ENCODE measurements at places on chromosomes 6 and 20.
A peak's percentile ranks its signal among the peaks of the same experiment; 100 is the strongest.

GRCh38 chr20:9367746-9368145 lies 146.6 kb upstream of the LAMP5 start:
- no peak for DNase-seq

- no peak for DNase-seq
These were observed 52.4 kb upstream of the TRIM26 start for GRCh38 chr6:30265594-30265993.

DNA sequence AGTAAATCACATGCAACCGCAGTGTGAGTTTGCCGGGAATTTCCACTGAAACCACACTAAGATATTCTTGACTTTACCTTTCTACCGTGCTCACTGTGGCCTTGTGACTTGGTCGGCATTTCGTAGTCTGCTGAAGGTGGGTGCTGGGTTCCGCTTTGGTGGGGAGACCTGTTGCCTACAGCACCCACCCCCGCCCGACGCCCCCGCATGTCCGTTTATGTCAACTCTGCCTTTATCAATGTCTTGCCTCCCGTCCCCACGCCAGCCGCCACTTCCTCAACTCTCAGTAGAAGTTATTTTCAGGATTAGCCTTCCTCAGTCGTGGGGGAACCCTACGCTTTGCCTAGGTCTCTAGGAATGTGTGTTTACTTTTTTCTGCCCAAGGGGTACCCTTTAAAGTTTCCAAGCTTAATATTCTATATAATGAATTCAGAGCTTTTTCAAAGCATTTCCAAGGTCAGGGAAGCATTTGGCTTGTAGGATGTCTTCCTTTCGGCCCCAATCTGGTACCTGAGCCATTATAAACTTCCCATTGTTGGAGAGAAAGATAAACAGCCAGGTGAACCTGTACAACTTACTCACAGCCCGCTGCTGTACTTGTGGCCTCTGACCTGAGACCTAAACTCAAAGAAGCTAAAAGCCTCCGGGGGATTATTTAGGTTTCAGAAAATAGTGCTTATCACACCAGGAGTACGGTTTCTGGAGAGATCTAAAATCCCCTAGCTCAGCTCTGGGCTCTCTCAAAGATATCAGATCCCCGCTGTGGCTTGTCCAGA lies 54.2 kb downstream of the TBC1D7 start:
- peak; percentile 55 for DNase-seq

- DNase-seq = no peak
These were observed 231.0 kb upstream of the GMDS start for GRCh38 chr6:2476376-2476775.

DNA sequence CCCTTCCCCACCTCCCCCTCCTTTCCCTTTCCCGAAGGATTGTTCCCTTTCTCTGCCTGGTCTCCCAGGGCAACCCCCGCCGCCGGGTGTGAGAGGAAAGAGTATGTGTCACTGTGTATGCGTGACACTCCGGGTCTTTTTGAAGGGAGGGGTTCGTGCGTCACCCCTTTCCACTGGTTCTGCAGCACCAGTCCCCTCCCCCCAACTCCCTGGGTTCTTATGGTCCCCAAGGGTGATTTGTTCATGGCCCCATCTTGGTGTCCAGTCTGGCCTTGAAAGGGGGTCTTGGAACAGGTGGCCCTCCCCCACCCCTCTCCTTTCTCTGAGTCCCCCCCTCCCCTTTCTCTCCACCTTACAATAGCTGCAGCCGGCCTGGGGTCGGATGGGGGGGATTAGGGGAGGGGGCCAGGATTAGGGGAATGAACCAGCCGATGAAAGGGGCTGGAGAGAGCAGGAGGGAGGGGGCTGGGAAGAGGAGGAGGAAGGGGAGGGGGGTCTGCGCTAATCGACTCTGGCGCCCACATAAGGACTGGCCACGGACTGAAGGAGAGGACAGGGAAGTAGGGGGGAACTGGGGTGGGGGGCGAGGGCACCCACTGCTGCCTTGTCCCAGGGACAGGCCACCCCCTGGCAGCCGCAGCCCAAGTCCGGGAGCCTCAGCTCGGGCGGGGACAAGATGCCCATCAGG lies 1.3 kb upstream of the RING1 start:
- DNase-seq = no peak

DNA sequence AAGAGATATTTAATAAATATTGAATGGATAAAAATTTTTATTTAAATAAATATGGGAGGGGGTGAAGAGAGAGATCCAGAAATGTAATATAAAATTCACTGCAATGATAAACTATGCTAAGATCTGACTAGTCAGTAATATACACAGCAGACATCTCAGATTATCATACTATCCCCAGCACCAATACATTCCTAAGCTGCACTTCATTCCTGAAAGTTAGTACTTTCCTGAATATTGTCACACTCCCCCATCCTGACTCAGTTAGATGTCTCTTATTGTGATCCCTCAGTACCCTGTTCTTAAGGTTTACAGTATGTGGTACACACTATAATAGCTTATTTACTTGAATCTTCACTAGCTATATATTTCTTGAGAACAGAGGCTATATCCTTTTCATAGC lies 88.3 kb upstream of the KCNQ5 start:
- no peak for DNase-seq

DNA sequence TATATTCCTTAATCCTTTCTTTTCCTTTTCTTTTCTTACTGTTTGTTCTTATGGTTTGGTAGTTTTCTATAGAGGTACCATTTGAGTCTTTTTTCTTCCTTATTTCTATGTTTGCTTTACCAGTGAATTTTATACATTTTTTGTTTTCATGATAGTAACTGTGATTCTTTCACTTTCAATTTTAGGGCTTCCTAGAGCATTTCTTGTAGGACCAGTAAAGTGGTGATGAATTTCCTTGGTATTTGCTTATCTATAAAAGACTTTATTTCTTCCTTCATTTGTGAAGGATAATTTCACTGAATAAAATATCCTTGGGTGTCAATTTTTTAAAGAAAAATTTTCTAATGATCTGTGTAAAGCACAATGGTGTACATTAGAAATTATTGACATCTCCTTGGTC lies 637.4 kb downstream of the CD109 start:
- DNase-seq = no peak

- DNase-seq = no peak
These were observed 4.8 kb upstream of the BCAS4 start for GRCh38 chr20:50789968-50790650.

DNA sequence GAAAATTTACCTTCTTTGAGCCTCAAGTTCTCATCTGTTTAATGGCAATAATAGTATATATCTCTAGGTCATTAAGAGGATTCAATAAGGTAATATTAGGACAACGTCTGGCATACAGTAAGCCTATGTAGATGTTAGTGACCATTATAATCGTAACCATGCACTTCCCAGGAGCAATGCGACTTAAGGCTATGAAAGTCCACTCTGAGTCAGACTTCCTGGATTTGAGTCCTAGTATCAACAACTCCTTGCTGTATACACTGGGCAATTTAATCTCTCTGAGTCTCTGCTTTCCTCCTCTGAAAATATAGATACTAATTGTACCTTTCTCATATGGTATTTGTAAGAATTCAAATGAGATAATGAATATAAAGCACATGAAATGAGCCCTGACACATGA lies 168.1 kb upstream of the HDDC2 start:
- no peak for DNase-seq

DNA sequence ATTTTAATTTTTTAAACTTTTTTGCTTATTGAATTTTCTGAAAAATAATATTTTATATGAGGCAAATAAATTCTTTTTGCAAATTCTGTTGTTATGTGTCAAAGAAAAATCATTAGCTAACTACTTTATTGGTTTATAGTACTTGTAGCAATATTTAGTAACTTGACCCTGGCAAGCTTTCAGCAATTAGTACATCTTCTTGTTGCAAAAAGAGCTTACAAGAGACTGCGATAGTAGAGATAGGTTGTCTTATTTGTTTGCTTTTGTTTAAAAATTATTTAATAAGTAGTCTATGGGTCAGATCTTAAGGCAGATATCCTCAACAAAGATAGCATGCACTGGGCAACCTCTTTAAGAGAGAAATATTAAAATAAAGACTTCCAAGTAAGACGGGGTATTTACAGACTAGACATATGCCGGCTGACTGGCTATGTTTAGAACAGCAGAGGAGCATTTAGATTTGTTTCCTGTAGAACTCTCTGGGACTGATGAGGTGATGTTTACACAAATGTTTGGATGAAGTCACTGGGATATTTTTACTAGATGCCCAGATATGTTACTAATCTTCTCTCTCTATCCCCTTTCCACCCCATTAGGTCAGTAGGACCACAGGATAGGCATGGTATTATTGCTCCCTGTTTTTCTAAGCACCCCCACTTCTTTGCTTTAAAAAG lies 25.0 kb downstream of the VGLL2 start:
- no peak for DNase-seq

DNA sequence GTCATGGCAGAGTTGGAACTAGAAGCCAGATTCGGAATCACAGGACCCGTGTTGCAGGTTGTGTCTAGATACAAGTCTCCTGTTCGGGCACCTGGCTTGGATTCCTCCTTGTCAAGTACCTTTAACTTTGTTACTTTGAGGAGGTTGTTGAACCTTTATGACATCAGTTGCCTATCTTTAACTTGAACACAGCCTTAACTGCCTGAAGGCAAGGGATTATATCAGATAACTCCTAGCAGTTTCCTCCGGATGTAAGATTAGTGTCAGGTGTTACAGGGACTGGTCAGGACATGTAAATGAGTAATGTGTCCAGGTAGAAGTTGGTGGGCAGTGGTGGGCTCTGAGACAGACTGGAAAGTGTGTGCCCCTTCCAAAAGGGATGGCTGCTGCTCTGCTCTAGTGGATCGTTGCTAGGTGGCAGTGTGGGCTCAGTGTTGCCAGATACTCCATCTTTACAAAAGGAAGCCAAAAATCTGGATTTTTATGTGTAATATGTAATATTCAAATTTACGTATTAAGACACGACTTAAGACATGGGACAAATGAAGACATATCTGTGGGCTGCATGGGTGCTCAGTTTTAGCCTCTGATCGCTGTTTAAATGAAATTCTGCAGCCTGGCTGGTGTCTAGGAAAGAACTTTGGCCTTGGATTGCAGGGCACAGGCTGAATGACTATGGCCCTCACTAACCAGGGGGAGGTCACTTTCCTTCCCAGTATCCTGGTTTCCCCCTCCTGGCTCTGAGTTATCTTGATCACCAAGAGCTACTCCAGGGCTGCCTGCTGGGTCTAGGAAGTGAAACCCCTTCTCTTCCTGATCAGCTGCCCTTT lies 27.1 kb downstream of the CHMP4B start:
- DNase-seq = no peak

DNA sequence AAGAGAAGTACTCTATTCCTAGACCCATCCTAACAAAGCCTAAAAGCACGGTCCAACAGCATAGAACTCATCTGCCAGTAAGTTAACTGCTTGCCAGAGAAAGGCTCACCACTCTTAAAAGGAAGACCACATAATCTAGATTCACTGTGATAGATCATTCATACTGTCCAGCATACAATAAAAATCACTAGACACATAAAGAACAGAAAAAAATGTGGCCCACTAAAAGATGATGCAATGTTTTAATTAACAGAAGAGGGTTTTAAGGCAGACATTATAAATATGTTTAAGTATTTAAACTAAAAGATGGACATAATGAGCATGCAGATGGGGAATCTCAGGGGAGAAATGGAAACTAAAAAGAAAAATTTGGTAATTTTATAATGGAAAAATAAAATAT lies 157.5 kb upstream of the CDH4 start:
- no peak for DNase-seq

GRCh38 chr6:16697437-16698161 lies 63.7 kb downstream of the ATXN1 start:
- DNase-seq = no peak

DNA sequence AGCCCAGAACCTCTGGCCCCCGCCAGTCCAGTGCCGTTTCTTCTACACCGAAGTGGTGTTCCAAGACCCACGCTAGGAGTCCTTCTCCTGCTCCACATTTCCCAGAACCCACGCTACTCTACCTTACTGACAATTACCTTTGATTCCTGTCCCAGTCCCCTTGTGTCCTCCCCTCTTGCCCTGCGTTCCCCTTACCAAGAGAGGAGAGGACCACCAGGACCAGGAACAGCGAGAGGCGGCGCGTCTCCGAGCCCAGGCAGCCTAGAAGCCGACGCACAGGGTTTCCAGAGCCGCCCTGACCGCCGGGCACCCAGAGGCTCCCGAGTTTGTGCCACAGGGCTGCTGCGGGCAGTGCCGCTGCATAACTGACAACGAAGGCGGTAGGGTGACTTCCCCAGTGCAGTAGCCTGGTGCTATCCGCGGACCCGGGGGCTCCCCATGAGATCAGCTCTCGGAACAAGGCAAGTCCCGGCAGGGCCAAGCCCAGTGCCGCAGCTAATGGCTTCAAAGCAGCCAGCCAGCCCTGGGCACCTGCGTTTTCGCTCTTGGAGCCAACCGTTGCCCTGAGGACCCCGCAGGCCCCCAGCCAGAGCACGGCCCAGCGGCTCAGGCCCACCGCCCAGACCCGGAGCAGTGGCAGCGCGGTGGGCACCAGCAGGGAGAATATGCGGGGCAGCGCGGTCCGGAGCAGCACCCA lies 512 bp downstream of the TAP1 start:
- peak; percentile 47 for DNase-seq

DNA sequence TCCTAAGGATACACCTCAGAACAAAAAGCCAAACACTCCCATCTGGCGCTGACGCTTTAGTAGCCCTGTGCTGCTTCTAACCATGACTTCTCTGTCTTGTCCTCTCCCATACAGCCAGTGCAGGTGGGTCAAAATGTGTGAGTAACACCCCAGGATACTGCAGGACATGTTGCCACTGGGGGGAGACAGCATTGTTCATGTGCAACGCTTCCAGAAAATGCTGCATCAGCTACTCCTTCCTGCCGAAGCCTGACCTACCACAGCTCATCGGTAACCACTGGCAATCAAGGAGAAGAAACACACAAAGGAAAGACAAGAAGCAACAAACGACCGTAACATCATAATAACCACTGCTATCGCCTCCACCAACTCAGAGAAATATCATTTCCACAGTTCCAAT lies 1.4 kb downstream of the DEFB132 start:
- no peak for DNase-seq

DNA sequence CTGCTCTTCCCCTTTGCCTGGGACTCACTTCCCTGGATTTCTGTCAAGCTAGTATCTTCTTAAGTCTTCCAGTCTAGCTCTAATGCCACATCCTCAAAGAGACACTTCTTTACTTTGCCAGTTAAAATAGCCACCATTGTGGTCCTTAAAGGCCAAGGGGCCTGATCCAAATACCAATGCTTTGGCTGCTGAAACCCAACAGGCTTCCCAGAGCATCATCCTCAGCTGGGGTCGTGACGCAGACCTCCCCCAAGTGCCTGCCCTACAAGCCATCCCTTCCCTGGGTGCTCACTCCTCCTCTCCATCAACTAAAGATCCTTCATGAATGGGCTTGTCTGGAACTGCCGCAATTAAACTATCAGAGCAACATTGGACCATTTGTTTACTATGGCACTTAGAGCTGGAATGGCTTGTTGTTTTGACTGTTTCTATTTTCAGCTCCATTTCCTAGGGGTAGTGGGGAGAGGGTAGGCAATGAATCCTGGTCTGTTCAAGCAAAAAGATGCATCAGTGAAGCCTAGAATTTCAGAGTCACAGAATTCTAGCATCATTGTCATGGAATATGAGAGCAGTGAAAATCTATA lies 79.6 kb upstream of the SIRPA start:
- DNase-seq = no peak

- DNase-seq = no peak
These were observed 239.2 kb upstream of the QKI start for GRCh38 chr6:163175301-163175700.

All from activated T-helper 1 cell treated with anti-CD3 and anti-CD28 coated beads, Interleukin-12 subunit alpha, Interleukin-12 subunit beta, Interleukin-2, Interleukin-4 antibody, amounts not matched to agents 30 ng/mL and 10 ng/mL and 1 ng/mL, durations not matched to agents 14 hours and 24 hours and 36 hours (primary cell).